Fibroblast of mammary gland (primary cell): ENCODE measurements at places on chromosomes 11 and 22.

- no peak for DNase-seq
Measured at GRCh38 chr11:315051-315481, 1.2 kb downstream of the IFITM1 start.

DNA sequence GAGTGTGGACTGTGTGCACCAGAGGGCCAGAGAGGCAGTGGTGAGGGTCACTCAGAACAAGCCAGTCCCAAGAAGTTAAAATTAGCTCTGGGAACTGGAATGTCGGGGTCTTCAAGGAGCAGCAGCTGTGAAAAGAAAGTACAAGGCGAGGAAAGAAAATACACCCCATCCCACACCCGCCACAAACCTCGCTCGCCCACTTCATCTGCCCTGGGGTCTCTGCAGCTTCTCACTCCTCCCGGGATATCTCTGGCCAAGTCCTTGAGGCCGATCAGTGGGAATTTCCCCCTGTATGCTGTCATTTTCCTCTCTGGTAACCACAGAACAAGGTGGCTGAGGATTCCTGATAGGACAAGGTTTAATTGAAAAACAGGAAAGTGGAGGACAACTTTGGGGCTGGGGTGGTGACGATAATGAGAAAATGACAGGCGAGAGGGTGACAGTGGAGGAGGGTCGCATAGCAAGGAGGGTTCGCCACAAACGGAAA lies 36.3 kb upstream of the TIMP3 start:
- no peak for DNase-seq

- DNase-seq, result no peak
Measured at GRCh38 chr11:26742966-26743365, 21.1 kb upstream of the SLC5A12 start.

GRCh38 chr11:113675003-113675561 lies 31.0 kb downstream of the TMPRSS5 start:
- DNase-seq, result peak; percentile 97

DNA sequence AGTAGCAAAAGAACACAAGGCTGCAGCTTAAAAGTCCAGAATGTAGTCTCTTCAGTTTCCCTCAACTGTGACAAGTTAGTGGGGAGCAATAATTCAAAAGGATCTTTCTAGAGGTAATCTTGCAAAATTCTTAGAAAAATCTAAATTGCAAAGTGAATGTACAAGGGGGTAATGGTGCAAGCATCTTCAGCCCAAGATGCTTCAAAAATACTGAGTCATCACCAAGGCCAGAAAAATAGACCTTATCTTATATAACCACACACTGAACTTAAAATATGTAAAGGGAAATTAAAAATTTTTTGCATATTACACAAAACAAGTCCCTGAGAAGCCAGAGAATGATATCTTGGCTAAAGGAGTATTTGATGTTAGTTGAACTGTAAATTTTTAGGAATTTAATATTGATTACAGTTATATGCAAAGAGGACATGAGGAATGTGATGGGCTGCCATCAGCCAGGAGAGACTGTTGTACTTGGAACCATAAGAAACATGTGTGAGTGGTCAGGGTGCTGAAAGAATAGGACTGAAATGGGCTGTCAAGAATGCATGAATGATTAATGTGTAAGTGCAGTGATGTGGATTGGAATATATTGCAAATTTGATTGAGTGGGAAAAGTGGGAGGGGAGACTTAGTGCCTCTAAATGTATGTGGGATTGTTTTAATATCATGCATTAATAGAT lies 85.7 kb upstream of the LIN7C start:
- no peak for DNase-seq
